CD4-positive, alpha-beta memory T cell (primary cell): ENCODE measurements at places on chromosomes 5 and 9.

- no peak for DNase-seq
These were observed 84.9 kb upstream of the MEF2C start for GRCh38 chr5:88967633-88968585.

GRCh38 chr5:86749841-86750240 is 132.1 kb downstream of the COX7C start:
- DNase-seq: no peak

DNA sequence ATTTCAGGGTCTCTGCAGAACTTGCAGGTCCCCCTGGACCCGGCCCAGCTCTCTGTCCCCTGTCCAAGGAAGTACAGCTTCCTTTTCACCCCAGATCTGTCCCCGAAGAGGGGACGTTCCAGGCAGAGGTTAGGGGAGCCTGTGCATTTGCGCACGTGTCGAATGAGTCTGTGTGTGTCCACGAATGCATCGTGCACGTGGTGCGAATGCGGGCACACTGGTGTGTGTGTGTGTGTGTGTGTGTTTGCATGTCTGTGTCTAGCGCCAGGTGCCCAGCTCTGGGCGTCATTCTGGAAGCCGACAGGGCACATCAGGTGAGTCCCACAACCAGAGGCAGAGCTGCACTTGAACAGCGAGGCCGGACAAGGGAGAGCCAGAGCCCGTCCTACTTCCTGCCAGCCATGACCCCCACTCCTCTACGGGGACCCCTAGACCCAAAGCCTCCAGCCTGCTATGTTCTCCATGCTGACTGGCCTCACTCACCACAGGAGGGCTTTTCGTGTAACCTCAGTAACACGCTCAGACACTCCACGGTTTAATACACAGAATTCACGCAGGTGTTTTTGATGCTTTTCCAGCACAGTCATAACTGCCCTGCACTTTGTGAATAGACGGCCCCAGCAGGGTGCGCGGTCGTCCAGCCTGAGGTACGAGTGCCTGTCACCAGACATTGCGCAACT is 41.3 kb upstream of the CACNA1B start:
- no peak for DNase-seq

- no peak for DNase-seq
These were observed 36.5 kb upstream of the NTNG2 start for GRCh38 chr9:132125361-132125760.

GRCh38 chr5:157485811-157486210 is 25.8 kb downstream of the NIPAL4 start:
- no peak for DNase-seq

DNA sequence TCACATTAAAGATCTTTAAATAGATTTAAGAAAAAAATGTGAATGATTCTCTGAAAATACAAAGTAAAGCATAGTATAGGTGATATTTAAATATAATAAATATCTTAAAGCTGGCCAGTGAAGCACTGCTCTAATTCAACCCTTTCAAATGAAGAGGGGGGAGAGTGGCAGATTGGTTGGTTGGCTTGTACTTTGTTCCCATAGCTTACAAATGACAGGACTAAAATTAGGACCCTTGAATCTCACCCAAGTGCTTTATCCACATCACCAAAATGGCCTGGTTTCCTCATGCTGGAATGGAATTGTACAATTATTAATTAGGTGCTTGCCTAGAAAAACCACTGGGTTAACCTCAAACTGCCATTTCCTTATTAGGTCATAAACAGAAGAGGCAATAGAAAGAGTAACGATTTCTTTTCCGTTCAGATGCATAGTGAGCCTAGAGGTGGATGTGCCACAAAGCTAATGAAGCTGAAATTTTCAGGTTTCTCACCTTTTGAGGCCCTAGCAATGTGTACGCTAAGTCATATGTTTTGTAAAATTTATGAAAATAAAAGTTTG is 354.5 kb upstream of the CDH6 start:
- no peak for DNase-seq

DNA sequence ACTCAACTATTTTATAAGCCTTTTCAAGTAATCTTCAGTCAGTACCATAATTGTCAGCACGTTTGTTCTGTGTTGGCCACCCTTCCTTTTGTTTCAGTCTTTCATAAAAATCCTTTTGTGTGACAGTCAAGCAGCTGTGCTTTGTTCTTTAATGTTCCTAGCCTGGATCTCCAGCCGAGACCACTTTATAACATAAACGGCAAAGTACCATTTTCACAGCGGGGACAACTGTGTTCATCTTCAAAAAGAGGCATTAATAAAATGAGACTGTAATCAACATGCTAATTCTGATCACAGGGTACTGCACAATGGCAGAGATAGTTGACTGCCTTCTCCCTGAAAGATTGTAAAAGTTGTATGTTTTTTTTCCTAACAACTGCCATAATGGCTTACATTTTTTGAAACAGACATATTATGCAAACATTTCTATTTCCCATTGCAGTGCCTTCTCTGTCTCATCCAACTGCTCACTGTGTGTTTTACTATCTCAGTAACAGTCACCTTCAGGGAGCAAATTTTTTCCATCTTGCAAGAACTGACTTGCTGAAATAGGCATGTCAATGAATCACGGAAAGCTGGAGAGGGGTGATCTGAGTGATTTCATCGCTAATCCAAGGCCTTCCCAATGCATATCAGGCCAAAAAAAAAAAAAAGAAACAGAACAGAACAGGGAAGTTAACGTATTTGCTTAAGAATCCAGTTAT is 828.5 kb upstream of the DMAC1 start:
- DNase-seq: no peak
